ENCODE measurements at places on chromosomes 3 and 15. TPM values are rescaled to one million over a fixed set of nuclear protein-coding genes. Genes with fewer than 3 reads are reported as not detected.

The AQP9 gene
- total RNA-seq, result 0.14 TPM

The DIPK2A gene
- total RNA-seq, result 11.9 TPM

The WDR5B gene
- total RNA-seq, result 2.2 TPM

The SKOR1 gene
- total RNA-seq, result not detected

The CLDN16 gene
- not detected for total RNA-seq

The GADL1 gene
- not detected for total RNA-seq

The TGM5 gene
- not detected for total RNA-seq

The TMCO5A gene
- not detected for total RNA-seq

The CTXN2 gene
- total RNA-seq, result not detected

The RASL12 gene
- not detected for total RNA-seq

The CAMKV gene
- not detected for total RNA-seq

The PAQR5 gene
- 0.07 TPM for total RNA-seq

The ACTRT3 gene
- 3.5 TPM for total RNA-seq
